ENCODE measurements at places on chromosomes 6 and 20.

- no peak for DNase-seq
Observed at GRCh38 chr6:64694356-64694755, 1012.7 kb downstream of the EYS start.

- DNase-seq: no peak
Observed at GRCh38 chr20:3160418-3160817, 753 bp upstream of the FASTKD5 start.

GRCh38 chr6:162538643-162539064, 188.9 kb downstream of the PRKN start:
- DNase-seq: no peak

- no peak for DNase-seq
Observed at GRCh38 chr20:671252-672030, 4.2 kb downstream of the SCRT2 start.

GRCh38 chr6:37889486-37889885, 70.0 kb downstream of the ZFAND3 start:
- DNase-seq: no peak

DNA sequence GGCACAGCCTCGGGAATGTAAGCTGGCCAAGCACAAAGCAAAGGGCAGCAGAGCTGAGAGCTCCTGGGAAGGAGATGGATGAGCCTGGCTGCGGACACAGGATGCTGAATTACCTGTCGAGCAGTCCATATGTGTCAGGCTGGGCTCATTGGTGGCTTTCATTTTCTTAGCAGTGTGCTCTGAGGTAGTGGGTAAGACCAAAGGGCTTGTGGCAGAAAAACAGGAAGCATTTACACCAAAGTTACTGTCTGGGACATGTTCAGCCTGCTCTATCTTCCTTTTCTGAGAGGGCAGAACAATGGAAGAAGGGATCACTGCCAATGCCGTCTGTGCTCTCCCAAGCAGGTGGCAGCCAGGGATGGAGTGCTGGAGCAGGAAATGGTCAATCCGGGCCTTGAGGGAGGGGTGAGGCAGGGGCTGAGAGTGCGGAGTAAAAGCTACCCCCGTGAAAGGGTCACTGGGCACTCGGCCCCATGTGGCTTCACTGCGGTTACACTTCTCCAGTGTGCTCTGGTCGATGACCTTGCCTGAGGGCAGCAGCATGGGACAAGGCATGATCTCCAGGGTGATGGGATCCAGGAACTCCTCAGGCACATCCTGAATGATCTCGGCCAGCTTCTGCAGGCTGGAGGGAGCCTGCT, 36.9 kb upstream of the AVP start:
- no peak for DNase-seq

DNA sequence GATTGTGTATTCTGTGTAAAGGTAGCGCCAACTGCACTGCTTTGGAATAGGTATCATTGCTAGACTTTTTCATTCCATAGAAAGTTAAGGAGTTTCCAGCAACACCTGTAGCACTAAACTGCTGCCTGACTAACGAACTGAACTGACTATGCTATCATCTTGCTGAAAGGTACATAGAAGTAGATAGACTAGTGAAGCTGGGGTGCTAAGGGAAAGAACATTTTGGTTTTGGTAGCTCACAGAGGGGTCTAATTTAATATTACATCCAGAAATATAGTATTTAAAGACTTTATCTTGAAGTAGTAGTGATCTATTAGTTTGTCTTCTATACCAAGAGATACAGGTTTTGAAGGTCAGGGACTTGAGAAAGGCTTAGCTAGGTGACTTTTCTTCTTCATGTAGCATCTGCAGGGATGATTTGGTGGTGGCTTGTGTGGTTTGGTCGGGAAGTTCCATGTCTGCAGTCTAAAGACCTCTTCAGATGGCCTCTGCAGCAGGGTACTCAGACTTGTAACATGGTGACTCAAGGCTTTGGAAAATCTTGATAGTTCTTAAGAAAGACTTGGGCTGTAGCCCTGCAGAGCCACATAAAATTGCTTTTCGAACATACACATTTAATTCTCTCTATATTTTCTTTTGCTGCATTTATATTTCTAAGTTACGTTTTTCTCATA, 10.2 kb downstream of the SENP6 start:
- DNase-seq: no peak

DNA sequence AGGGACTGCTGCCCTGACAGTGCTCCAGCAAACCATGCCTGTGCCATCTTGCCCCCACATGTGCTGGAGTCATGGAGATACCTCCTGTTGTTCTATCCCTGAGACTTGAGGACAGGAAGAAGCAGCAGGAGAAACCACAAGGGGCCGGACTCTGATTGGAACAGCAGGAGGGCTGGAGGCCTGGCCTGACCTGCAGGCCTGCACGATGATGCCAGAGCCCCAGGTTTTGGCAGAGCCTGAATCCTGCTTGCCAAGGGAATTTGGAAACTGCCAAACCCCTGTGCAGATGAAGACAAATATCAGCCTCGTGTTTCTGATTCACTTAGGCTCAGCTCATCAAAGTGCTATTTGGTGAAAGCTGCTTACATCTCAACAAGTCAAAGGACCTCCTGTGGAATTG, 177.6 kb downstream of the MAFB start:
- DNase-seq: no peak

GRCh38 chr6:139905404-139906052, 531.1 kb upstream of the CITED2 start:
- no peak for DNase-seq

- peak; percentile 54 for DNase-seq
Observed at GRCh38 chr20:44733341-44734069, 12.2 kb upstream of the KCNK15 start.

DNA sequence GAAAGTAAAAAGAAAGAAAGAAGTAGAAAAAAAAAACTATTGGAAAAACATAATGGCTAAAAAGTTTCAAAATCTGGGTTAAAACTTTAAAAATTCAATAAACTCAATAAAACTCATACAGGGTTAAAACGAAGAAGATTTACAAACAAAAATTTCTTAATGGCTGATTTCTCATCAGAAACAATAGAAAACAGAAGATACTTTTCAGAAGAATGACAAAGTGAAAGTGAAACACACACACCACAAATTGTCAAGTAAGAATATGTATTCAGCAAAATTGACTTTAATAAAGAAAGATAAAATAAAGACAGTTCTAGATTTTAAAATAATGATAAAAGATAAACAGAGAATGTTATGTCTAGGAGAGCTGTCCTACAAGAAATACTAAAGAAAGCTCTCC, 618.9 kb upstream of the GJE1 start:
- no peak for DNase-seq

DNA sequence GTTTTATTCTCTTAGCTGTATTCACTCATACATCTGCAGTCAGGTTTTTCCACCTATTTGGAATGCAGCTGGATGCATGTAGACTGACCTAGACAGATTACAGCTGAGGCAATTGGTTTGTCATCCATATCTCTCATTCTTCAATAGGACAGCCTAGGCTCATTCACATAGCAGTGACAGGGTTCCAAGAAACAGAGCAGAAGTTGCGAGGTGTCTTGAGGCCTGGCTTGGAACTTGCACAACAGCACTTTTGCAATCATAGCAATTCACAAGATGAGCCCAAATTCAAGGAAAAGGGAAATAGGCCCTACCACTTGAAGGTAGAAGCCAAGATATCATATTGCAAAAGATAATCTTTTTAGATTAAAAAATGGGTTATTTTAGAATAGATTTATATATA, 508.9 kb upstream of the JAG1 start:
- no peak for DNase-seq

DNA sequence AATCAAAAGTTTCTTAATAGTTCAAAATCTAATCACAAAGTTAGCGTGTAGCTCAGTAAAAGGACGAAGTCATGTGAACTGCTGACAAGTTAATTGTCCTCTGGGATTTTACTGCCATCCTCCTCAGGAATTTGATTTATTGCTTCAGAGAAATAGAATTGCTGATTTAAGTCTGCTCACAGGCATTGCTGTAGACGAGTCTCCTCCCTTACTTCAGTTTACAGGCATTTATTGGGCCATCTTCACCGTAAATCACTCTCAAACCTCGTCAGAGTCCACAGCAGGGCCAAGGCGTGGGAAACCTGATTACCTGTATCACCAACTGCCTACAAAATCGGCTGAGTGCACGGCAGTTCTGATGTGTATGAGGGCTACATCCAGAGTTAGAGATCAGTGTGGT, 119.1 kb upstream of the PDE10A start:
- no peak for DNase-seq

- DNase-seq: no peak
Observed at GRCh38 chr6:18496462-18496861, 109.3 kb downstream of the RNF144B start.

DNA sequence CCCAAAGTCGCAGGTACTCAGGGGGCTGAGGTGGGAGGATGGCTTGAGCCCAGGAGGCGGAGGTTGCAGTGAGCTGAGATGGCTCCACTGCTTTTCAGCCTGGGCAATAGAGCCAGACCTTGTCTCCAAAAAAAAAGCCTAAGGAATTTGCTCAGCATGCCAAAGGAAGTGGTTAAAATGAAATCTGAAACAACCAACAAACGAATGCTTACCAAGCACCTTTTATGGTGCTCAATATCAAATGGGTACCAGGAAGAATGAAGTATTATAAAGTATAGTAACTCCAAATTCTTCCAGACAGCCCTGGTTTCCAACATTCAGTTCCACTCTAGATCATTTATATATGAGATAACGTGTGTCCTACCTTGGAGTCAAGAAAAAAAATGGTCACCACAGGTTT, 14.0 kb downstream of the GMDS start:
- DNase-seq: no peak

GRCh38 chr6:29647927-29648642, 8.8 kb upstream of the MOG start:
- peak; percentile 26 for DNase-seq

DNA sequence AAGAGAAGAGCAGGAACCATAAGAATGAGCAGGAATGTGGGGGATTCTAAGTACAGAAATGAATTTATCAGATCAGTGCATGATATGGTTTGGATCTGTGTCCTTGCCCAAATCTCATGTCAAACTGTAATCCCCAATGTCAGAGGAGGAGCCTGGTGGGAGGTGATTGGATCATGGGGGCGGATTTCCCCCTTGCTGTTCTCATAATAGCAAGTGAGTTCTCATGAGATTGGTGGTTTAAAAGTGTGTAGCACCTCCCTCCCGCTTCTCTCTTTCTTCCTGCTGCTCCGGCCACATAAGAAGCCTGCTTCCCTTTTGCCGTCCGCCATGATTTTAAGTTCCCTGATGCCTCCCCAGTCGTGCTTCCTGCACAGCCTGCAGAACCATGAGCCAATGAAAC, 49.2 kb downstream of the KHDC1L start:
- DNase-seq: no peak

DNA sequence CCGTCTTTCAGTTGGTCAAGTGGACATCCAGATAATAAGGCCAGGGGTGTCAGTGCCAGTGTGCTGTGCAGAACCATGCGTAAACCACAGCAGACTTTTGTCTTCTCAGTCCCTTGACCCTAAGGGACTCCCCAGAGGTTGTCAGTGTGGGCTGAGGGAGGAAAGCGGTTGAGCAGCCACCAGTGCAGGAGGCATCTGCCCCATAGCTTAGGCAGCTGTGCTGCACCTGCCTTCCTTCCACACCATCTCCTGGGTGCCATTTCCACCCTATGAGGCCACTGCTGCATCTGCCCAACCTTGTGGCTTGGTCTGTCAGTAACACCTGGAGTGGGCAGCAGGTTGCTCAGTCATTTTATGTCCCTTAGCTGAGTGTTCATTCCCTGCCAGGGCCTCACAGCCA, 26.0 kb downstream of the PRPF6 start:
- no peak for DNase-seq

- DNase-seq: peak; percentile 12
Observed at GRCh38 chr20:20083807-20084206, 31.5 kb downstream of the CFAP61 start.

DNA sequence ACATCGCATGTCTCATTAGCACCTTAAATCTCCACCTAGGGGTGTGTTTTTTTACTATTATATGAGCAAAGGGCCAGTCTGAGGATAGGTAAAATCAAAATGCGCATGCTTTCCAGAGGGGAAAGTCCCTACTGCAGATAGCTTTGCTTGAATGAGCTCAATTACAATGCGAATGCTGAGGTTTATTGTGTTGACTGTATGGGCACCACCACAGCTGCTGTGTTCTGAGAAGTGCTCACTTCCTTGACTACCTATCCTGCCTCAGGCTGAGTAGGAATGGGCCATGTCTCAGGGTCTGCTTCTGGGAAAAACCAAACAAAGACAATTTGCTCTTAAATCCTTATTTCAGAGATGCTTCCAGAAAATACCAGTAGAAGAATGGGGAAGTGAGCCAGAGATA, 36.6 kb downstream of the MOCS1 start:
- no peak for DNase-seq

- DNase-seq: no peak
Observed at GRCh38 chr6:16681260-16681873, 79.9 kb downstream of the ATXN1 start.

DNA sequence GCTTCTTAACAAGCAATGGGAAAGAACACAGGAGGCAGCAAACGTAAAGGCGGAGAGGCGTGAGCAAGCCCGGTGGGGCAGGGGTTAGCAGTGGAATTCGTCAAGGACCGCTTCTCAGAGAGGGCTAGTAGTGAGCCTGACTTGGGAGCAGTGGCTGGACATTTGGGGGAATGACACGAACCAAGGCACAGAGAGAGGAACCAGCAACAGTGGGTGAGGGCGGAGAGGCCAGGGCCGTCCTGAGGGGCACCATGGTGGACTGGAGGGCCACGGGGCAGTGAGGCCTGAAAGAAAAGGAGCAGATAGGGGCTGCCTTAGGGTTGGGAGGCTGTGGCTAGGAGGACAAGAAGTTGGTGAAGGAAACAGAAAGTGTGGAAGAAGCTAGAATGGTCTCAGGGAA, 12.1 kb upstream of the ARID1B start:
- DNase-seq: no peak

GRCh38 chr6:92369309-92369708, 1050.0 kb downstream of the EPHA7 start:
- no peak for DNase-seq
